ENCODE measurements at places on chromosomes 7 and 10.

- no peaks in the 10 kb centered on the region for H3K27me3 ChIP-seq
- no peak overlapping the region for H3K4me3 ChIP-seq
- DNase-seq, result no peak
- H3K27ac ChIP-seq, result no peak overlapping the region
- H3K36me3 ChIP-seq, result no peaks in the 10 kb centered on the region
Measured at GRCh38 chr7:2299131-2299829, 15.0 kb downstream of the SNX8 start.

- H3K4me3 ChIP-seq, result no peak overlapping the region
- H3K36me3 ChIP-seq, result no peaks in the 10 kb centered on the region
- H3K27me3 ChIP-seq, result no peaks in the 10 kb centered on the region
- no peak overlapping the region for H3K27ac ChIP-seq
Measured at GRCh38 chr10:4120096-4120853, 335.3 kb upstream of the KLF6 start.

GRCh38 chr10:71647526-71648253 lies 71.9 kb downstream of the C10orf105 start:
- H3K4me1 ChIP-seq, result peaks cover 22% of the 10 kb centered on the region
- H3K27me3 ChIP-seq, result no peaks in the 10 kb centered on the region
- DNase-seq, result peak; percentile 78
- no peak overlapping the region for H3K4me3 ChIP-seq

GRCh38 chr7:102323914-102324195 lies 32.4 kb downstream of the SPDYE6 start:
- no peak for DNase-seq
- no peak overlapping the region for H3K4me3 ChIP-seq
- no peaks in the 10 kb centered on the region for H3K36me3 ChIP-seq
- no peak overlapping the region for H3K27ac ChIP-seq

DNA sequence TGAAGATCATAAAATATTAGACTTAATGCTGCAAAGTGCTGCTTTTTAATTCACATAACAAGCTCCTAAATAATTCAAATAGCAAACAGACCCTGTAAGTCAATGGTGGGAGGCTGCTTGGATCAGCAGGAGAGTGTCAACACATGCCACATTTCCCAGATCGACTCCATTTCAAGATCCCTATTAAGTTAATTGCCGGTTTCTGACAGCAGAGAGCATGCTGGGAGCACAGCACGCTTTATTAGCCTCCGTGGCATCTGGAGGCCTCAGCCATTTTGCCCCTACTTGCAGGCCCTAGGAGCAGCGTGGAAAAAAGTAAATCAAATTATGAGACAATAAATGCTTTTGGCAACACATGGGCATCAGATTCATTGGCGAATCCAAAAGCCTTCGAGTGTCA lies 201.0 kb downstream of the EMX2 start:
- H3K27ac ChIP-seq, result no peak overlapping the region
- no peak for DNase-seq
- H3K27me3 ChIP-seq, result no peaks in the 10 kb centered on the region
- peaks cover 11% of the 10 kb centered on the region for H3K4me1 ChIP-seq

DNA sequence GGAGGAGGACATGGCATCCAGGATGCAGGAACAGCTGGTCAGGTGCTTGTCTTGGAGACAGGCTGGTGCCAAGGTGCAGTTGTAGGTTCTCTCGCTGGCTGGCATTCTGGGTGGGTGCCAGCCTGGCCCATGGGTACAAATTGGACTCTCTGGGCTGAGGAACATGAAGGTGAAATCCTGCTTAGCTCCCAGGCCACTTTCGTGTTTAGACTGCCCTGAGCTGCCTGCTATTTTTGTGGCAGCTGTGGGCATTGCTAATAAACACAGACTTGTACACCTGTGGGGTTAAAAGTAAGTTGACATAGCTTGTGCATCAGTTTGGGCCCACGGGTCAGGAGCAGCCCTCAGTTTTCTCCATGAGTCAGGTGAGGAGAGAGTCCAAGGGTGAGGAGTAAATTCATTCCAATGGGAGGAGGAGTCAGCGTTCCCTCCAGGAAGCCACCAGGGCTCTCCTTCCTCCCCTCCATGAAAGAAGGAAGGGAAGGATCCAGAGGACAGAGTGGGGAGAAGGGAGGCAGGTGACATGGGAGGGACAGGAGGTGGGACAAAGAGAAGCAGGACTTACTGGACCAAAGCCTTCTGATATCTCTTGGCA lies 380.0 kb downstream of the GLRX3 start:
- H3K27ac ChIP-seq, result no peak overlapping the region
- DNase-seq, result no peak
- H3K4me1 ChIP-seq, result no peaks in the 10 kb centered on the region
- H3K36me3 ChIP-seq, result no peaks in the 10 kb centered on the region
- H3K4me3 ChIP-seq, result no peak overlapping the region

DNA sequence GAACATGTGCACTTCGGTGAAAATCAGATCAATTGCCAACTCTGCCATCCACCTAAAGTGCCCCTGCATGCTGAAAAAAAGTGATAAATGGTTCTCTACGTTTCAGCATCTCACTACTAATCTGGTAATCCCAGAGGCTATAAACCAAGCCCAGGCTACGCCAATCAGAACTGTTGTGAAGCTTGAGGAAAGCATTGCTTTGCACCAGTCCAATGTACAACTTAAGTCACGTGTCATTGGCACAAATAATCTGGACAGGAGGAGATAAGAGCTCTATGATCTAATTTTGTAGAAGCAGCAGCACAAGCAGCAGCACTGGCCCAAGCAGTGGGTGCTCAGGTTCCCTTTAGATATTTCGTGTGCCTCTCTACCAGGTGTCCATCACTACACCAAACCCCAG lies 4.4 kb upstream of the EGR2 start:
- peaks cover 17% of the 10 kb centered on the region for H3K4me1 ChIP-seq
- H3K27ac ChIP-seq, result no peak overlapping the region
- no peaks in the 10 kb centered on the region for H3K36me3 ChIP-seq

Measured in neural progenitor cell (in vitro differentiated cells).